Spinal cord (tissue), 10 donors: ENCODE measurements at places on chromosomes 5 and 9.
A peak's percentile ranks its signal among the peaks of the same experiment; 100 is the strongest.

GRCh38 chr5:173240091-173241050, 5.4 kb upstream of the NKX2-5 start:
- H3K4me3 ChIP-seq: no peak overlapping the region
- H3K27me3 ChIP-seq: peaks cover 99% of the 10 kb centered on the region
- H3K27ac ChIP-seq: no peak overlapping the region
- peaks cover 28% of the 10 kb centered on the region for H3K4me1 ChIP-seq
- no peaks in the 10 kb centered on the region for H3K36me3 ChIP-seq
- no peak for DNase-seq

DNA sequence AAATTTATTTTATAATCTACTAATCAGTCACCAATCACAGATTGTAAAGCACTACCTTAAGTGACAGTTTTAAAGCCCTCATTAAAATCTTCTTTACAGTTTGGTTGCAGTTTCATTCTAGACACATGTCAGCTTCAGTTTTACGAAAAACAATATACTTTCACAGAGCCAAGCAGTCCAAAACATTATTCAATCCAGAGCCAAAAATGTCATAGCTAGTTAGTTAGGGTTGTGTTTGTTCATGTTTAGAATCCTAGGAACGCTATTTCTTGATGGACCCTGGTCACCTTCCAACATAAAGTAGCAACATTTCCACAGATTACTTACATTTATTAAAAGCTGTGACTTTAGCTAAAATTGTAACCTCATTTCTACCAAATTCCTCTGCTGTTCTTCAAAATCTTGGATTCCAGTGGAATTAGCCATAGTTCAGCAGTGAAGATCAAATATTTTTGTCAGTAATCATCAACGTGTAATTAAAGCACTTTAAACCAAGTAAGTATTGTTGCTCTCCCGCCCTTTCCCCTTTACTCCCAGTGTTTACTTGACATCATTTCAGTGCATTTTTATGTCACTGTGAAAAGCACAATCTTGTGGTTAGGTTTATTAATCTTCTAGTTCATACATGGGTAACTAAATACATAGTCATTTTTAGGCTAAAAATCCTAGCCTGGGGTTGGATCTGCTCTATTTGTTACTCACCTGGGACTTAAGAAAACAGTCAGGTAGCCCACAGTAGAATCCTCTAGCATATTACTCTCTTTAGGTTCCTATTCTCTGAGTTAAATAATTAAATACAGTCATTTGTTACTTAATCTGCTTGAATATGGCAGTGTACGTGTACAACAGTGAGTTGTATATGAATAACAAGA, 74.3 kb downstream of the NIPBL start:
- DNase-seq: no peak

GRCh38 chr5:132209901-132210545, 17.6 kb downstream of the P4HA2 start:
- no peak overlapping the region for H3K4me3 ChIP-seq
- no peaks in the 10 kb centered on the region for H3K27me3 ChIP-seq
- H3K27ac ChIP-seq: no peak overlapping the region
- peaks cover 34% of the 10 kb centered on the region for H3K36me3 ChIP-seq
- no peak for DNase-seq

GRCh38 chr9:85225180-85225579, 516.6 kb downstream of the AGTPBP1 start:
- no peak overlapping the region for H3K4me3 ChIP-seq
- H3K27ac ChIP-seq: no peak overlapping the region
- DNase-seq: no peak
- no peaks in the 10 kb centered on the region for H3K27me3 ChIP-seq
- no peaks in the 10 kb centered on the region for H3K36me3 ChIP-seq

- no peaks in the 10 kb centered on the region for H3K4me1 ChIP-seq
- no peak overlapping the region for H3K27ac ChIP-seq
- no peaks in the 10 kb centered on the region for H3K27me3 ChIP-seq
- no peak overlapping the region for H3K4me3 ChIP-seq
Measured at GRCh38 chr5:38768412-38769211, 77.2 kb upstream of the OSMR start.

DNA sequence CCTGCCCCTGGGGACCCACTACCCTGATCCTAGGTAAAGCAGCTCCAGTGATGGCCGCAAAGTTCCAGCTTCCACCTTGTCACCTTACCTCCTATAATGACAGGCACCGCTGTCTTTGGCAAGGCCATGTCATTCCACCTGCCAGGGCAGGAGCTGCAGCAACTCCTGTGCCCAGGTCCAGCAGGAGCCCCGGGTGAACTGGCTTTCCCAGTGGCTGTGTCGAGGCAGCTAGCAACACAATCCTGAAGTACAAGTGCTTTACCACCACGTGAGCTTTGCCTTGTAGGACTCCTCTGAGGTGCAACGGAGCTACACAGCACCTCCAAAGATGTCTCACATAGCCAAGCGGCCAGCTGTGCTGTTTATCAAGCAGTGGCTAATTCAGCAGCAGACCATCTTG, 20.7 kb upstream of the MGAT1 start:
- no peak overlapping the region for H3K27ac ChIP-seq
- H3K27me3 ChIP-seq: no peaks in the 10 kb centered on the region
- no peaks in the 10 kb centered on the region for H3K36me3 ChIP-seq
- H3K4me1 ChIP-seq: peaks cover 4% of the 10 kb centered on the region
- no peak overlapping the region for H3K4me3 ChIP-seq

GRCh38 chr5:16727755-16728325, 111.0 kb upstream of the RETREG1 start:
- no peaks in the 10 kb centered on the region for H3K27me3 ChIP-seq
- H3K4me1 ChIP-seq: peaks cover 32% of the 10 kb centered on the region
- H3K4me3 ChIP-seq: peak overlapping the region; percentile 14
- peak; percentile 90 for DNase-seq

DNA sequence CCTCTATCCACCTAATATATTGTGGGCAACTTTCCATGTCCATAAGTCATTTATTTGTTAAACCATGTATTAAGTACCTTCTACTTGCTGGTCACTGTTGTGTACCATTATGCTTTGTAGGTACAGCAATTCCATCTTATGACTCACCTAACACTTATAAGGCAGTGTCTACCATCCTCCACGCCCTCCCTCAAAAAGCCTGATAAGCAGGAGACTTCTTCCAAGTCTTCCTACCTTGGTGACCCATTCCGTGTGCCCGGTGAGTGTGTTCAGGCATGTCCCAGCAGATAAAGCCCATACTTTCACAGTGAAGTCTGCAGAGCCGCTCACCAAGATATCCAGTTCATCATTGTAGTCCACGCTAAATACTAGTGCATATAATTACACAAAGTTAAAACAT, 17.4 kb downstream of the FBXW2 start:
- no peaks in the 10 kb centered on the region for H3K27me3 ChIP-seq
- H3K27ac ChIP-seq: no peak overlapping the region
- H3K4me3 ChIP-seq: no peak overlapping the region
- DNase-seq: no peak
- H3K4me1 ChIP-seq: no peaks in the 10 kb centered on the region
- peaks cover 19% of the 10 kb centered on the region for H3K36me3 ChIP-seq

- DNase-seq: no peak
- peaks cover 47% of the 10 kb centered on the region for H3K4me1 ChIP-seq
- peak overlapping the region; percentile 91 for H3K27ac ChIP-seq
- H3K27me3 ChIP-seq: no peaks in the 10 kb centered on the region
- peak overlapping the region; percentile 73 for H3K4me3 ChIP-seq
Measured at GRCh38 chr9:133460405-133461175, 812 bp downstream of the CACFD1 start.

- no peaks in the 10 kb centered on the region for H3K36me3 ChIP-seq
- no peaks in the 10 kb centered on the region for H3K4me1 ChIP-seq
- DNase-seq: no peak
- no peak overlapping the region for H3K27ac ChIP-seq
Measured at GRCh38 chr5:153824909-153825308, 213.8 kb downstream of the FAM114A2 start.

- H3K4me3 ChIP-seq: no peak overlapping the region
- no peaks in the 10 kb centered on the region for H3K27me3 ChIP-seq
- H3K36me3 ChIP-seq: no peaks in the 10 kb centered on the region
- no peak for DNase-seq
Measured at GRCh38 chr9:68626526-68626925, 78.5 kb upstream of the PIP5K1B start.

- DNase-seq: no peak
- H3K36me3 ChIP-seq: no peaks in the 10 kb centered on the region
- no peaks in the 10 kb centered on the region for H3K27me3 ChIP-seq
- no peaks in the 10 kb centered on the region for H3K4me1 ChIP-seq
- no peak overlapping the region for H3K4me3 ChIP-seq
Measured at GRCh38 chr9:68739621-68740174, 34.7 kb downstream of the PIP5K1B start.
